Small intestine (tissue), 16 donors: ENCODE measurements at places on chromosomes 6 and 20.

DNA sequence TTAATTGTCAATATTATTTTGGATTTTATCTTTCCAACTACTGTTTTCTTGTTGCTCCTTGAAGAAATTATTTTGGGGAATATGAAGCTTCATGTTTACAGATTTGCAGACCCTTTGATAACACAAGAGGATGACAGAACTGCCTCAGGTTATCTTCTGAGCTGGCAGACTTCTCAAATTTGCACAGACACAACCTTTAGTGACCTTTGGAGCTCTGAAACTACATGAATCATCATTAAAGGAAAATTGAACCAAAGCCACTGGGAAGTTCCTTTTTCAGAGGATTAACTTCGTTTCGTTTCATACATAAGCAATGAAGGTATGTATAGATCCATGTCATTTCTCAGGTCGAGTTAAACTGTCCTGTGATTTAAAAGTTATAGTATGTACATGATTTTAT, 85.9 kb downstream of the FBXO5 start:
- no peak for DNase-seq

GRCh38 chr6:153804755-153805330, 234.2 kb upstream of the OPRM1 start:
- DNase-seq = no peak

- DNase-seq = no peak
Observed at GRCh38 chr6:35569011-35569461, 56.3 kb upstream of the TULP1 start.

GRCh38 chr6:84007871-84008270, 25.7 kb upstream of the MRAP2 start:
- DNase-seq = no peak

- DNase-seq = no peak
Observed at GRCh38 chr20:32751702-32752457, 8.6 kb upstream of the COMMD7 start.

- DNase-seq = peak; percentile 29
Observed at GRCh38 chr6:72084992-72085569, 198.7 kb downstream of the RIMS1 start.

DNA sequence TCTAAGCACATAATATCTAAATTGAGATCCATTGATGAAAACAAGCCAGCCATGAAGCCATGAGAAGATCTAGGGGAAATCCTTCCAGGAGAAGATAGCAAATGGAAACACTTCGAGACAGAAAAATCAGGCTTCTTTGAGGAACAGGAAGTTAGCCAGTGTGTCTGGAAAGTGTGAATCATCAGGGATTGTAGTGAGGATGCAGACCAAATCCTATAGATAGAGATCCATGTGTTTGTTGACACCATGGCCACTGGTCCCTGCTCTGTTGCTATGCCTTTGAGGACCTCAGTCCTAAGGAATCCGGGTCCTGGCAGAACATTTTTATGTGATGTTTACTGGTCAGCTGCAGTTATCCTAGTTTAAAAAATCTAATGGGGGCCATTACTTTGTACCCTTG, 6.6 kb upstream of the ELOVL2 start:
- no peak for DNase-seq

GRCh38 chr6:113619077-113619476, 238.1 kb upstream of the MARCKS start:
- no peak for DNase-seq

GRCh38 chr6:108432792-108433191, 127.9 kb upstream of the FOXO3 start:
- peak; percentile 72 for DNase-seq

GRCh38 chr20:15756002-15756753, 817.1 kb downstream of the KIF16B start:
- no peak for DNase-seq

DNA sequence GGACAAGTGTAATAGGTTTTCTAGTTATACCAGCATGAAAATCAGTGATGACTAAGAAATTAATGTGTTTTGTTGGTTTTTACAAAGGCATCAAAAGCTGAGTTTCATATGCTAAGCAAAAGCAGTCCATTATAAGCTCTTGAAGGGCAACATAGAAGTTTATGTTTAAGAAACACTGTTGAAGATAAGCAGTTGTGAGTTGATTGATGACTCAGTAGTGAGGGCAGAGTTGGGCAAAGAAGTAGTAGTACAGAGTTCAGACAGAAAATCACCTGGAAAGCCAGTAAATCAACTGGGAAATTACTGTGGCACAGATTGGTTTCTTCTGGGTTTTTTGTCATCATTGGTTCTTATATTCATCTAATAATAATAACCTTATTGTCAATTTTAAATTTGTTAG, 78.0 kb upstream of the SMIM8 start:
- peak; percentile 32 for DNase-seq

DNA sequence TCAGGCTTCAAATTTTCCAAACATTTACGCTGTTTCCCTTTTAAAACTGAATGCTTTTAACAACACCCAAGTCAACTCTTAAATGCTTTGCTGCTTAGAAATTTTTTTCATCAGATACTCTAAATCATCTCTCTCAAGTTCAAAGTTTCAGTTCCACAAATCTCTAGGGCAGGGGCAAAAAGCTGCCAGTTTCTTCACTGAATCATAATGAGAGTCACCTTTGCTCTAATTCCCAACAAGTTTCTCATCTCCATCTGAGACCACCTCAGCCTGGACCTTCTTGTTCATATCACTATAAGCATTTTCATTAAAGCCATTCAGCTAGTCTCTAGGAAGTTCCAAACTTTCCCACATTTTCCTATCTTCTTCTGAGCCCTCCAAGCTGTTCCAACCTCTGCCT, 69.1 kb downstream of the RNF217 start:
- no peak for DNase-seq

GRCh38 chr20:11936157-11936556, 18.5 kb downstream of the BTBD3 start:
- DNase-seq = no peak

GRCh38 chr6:163356324-163356723, 58.2 kb upstream of the QKI start:
- DNase-seq = no peak

DNA sequence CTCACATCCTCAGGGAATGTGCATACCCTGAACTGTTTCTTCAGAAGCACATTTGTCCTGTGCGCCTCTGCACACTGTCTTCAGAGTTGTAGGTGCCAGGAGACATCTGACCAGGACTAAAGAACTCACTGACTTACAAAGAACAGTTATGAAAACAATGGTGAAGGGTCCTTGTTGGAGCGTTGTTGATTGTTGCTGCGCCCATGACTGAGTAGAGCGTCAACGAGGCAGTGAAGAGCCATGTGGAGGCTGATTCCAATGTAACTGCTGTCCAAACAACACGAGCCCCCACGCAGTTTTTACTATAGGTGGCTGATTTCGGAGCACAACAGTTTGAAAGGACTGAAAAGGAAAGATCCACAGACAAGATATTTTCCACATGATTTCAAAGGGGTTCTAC, 380.3 kb downstream of the CDH26 start:
- no peak for DNase-seq

GRCh38 chr20:35641743-35642142, 23.0 kb downstream of the CPNE1 start:
- DNase-seq = no peak

GRCh38 chr20:21027569-21027968, 78.6 kb downstream of the LINC00237 start:
- DNase-seq = peak; percentile 9

- no peak for DNase-seq
Observed at GRCh38 chr20:62178316-62179161, 4.3 kb upstream of the MTG2 start.

- no peak for DNase-seq
Observed at GRCh38 chr6:78966542-78966941, 99.2 kb downstream of the IRAK1BP1 start.

DNA sequence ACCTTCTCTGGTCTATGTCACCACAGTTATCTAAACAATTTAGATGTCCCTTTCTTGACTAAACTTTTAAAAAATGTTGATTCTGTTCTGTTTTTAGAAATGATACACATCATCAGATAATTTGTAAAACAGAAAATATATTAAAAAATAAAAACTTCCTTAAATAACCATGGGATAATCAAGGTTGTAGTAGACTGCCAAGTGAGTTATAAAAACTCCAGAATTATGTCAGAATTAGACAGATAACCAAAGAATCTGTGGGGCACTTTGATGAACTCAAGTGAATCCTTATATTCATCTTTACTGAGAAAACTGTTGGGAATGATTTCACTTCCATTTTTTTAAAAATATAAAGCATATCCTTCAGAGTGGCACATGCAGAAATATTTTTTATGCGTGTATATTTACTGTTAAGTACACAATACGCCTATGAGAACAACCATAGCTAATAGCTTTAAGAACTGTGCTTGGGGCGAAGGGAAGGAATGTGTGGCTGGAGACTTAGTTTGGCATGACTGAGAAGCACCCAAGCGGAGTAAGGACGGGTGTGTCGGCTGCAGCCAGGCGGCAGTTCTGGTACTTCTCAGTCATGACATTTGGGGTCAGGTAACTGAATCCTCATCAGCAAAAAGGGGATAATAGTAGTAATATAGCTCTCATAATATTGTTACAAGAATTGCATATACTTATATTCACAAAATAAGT, 604.7 kb upstream of the CITED2 start:
- DNase-seq = no peak

DNA sequence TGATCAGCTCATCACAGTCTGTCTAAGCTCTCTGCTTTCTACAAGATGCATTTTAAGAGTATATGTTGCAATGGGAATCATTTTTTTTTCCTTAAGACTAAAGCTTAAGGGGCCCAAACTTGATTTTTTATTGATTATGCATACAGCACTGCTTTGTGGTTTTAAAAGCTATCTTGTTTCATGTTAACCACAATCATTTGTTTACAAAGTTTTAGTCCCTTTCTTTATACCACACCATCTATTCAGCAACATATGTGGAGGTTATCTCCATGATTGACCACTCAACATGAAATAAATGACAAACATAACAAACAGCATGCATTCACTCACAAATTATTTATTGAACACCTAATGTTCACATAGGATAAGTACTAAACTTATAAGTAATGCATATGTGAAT, 119.1 kb downstream of the FHL5 start:
- no peak for DNase-seq

DNA sequence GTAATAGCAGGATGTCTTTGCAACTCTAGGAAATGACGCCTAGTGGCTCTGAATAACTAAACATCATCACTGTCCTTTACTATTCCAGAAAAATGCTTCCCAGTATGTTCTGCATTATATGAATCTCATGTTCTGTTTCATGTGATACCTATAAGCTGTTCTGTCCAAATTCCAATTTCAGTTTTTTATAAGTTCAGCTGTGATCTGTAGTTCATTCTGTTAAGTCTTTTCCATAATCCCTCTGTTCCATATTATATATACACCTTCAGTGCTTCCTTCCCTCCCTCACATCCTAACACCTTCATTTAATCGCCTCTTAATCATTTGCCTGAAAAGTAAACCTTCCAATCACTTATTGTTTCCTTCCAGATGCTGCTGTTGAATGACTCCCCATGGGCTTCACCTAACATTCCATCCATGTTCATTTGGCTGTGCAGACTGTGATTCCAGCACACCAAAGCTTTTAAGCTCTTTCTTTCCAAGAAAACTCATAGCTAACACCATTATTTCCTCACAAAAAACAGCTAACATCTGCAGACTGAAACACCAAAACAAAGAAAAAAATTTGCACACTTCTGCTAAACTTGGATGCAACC, 18.6 kb downstream of the HMGCLL1 start:
- DNase-seq = no peak

DNA sequence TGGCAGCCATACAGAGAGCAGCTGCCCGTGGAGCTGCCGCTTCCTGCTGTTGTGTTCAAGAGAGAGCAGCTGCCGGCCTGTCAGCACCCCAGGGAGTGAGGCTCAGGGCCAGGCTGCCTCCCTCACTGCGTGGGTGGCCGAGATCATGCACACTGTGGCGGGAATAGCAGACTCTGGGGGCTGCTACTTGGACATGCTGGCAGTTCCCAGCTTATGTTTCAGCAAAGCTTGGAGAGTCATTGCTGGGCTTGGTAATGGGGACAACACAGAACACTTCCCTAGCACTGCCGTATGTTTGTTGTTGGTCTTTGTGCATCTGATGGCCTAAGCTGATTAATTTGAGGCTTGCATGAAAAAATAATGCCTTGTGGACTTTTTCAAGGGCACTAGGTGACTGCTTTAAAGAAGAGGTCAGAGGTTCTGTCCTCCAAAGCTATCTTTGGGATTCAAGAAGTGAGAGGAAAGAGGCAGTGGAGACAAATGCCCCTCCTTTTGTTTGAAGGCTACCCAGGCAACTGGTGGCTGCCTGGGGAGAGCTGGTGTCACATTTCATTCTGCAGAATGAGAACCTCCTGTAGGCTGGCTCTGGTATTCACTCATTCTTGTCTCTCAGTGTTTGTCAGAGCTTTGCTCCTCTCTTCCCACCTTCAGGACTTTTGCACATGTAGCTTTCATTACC, 18.8 kb downstream of the MRAP2 start:
- DNase-seq = peak; percentile 18

- DNase-seq = no peak
Observed at GRCh38 chr6:44739181-44739580, 351.7 kb downstream of the CDC5L start.

DNA sequence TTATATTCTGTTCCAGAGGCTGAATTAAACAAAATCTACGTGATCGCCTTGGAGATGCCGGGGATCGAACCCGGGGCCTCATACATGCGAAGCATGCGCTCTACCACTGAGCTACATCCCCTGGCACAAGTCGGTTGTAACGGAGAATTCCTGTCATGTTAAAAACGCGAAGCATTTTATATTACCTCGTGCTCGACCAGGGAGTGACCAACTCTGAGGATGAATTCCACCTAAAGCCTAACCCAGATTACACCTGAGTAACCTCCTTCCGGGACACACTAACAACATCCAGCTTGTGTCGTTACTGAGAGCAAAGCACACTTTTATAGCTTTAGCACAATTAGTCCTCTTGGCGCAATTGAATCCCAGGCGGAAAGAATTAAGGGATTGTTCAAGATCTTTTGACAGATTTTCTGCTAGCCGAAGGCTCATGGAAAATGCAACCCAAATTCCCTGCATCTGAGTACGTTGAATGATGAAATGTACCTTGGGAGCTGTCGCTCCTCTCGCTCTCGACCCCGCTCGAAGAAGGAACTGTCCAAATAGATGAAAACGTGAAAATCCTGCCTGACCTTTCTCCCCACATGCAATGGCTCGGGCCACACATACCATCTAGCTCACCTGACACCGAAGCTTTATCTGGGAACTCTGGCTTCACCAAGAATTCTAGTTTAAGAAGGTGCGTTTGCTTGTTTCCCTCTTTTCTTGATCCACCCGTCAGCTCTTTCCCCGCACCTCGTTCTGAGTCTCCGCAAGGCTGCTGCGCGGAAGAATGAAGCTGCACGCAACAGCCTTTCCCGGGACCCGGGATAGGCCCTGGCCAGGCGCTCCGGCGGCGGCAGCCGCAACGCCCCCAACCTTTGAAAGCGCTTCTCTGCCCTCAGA, 148.3 kb downstream of the GPX5 start:
- peak; percentile 2 for DNase-seq

DNA sequence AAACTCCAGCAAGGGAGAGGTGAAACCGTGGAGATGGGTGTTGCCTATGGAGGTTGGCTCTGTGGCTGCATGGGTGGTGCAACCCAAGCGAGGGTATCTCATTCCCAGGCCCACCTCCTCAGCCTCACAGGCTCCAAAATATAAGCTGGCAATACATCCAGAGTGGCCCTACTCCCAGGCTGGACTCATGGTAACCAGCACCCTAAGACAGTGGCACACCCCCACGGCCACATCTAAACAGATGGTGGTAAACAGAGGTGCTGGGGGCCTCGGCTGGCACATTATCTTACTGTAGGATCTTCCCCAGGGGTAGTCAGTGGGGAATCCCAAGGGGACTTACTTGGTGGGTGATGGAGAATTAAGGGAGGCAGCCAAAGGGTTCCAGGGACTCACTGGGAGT, 33.7 kb upstream of the CCND3 start:
- DNase-seq = no peak

- DNase-seq = peak; percentile 17
Observed at GRCh38 chr6:116217069-116217468, 36.8 kb downstream of the TSPYL4 start.
